ENCODE measurements at places on chromosomes 12 and 14.

DNA sequence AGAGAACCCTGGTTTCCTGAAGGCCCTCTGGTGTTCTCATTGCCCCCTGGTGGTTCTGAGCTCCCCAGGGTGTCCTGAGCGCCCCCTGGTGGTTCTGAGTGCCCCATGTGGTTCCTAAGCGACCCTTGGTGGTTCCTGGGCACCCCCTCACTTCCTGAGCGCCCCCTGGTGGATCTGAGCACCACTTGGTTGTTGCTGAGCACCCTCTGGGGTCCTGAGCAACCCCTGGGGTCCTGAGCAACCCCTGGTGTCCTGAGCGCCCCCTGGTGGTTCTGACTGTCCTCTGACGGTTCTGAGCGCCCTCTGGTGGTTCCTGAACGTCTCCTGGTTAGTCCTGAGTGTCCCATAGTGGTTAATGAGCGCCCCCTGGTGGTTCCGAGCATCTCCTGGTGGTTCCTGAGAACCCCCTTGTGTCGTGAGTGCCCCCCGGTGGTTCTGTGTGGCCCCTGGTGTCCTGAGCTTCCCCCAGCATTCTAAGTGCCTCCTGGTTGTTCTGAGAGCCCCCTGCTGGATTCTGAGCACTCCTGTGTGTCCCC, 568.3 kb downstream of the TMEM121 start:
- peak; percentile 81 for DNase-seq

GRCh38 chr14:106792543-106792942, 1266.2 kb downstream of the TMEM121 start:
- peak; percentile 8 for DNase-seq

- no peak for DNase-seq
Measured at GRCh38 chr12:39331539-39332261, 111.2 kb downstream of the KIF21A start.

DNA sequence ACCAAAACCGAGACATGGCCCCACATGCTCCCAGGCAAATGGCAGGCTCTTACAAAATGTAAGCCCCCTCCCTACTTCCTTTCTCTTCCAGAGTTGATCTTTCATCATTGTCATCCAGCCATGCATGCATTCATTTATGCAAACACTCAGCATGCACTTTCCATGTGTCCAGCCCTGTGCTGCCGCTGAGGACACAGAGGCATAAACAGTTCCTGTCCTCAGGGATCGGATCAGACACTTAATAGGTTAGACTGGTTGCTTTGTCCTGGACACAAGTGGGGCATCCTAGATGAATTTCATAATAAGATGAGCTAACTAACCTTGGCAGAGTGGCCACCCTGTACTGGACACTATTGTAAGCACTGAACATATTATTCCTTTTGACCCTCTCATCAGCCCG, 23.1 kb downstream of the PRIMA1 start:
- DNase-seq: no peak

Data from inflammatory macrophage (primary cell).